ENCODE measurements at places on chromosomes 16 and 17.

DNA sequence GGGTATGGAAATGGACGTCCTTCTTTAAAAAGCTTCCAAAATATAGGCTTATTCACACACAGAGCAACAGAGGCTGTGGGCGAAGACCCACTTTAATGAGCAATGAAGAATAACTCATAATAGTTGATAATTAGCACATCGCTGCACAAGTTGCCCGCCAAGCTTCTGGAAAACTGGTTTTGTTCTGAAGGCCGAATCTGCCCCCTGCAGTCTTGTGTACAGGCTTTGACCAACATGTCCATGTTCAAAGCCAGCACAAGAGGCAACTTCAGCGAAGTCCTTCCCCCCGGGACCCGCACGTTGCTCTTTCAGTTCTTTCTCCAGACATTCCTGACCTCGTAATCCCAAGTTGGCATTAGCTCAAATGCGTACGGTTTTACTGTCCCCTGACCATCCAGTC lies 73.3 kb downstream of the IRX5 start:
- DNase-seq = no peak

DNA sequence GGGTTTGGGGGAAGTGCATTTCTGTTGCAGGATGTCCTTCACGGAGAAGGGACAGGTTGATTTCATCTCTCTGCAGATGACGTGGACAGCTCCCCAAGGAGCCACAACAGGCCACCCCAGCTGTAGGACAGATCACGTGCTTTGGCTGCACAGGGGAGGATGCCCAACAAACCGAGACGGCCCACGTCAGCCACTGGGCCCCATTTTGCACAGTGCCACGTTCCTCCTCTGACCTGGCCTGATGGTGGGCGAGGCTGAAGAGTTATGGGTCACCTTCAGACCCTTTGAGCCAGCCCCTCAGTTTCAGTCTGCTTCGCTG lies 9.0 kb upstream of the RHBDL3 start:
- no peak for DNase-seq

GRCh38 chr16:1043881-1044451 lies 28.6 kb upstream of the SSTR5 start:
- DNase-seq = no peak

- peak; percentile 46 for DNase-seq
These were observed 41.5 kb downstream of the KANSL1 start for GRCh38 chr17:46151762-46152161.

DNA sequence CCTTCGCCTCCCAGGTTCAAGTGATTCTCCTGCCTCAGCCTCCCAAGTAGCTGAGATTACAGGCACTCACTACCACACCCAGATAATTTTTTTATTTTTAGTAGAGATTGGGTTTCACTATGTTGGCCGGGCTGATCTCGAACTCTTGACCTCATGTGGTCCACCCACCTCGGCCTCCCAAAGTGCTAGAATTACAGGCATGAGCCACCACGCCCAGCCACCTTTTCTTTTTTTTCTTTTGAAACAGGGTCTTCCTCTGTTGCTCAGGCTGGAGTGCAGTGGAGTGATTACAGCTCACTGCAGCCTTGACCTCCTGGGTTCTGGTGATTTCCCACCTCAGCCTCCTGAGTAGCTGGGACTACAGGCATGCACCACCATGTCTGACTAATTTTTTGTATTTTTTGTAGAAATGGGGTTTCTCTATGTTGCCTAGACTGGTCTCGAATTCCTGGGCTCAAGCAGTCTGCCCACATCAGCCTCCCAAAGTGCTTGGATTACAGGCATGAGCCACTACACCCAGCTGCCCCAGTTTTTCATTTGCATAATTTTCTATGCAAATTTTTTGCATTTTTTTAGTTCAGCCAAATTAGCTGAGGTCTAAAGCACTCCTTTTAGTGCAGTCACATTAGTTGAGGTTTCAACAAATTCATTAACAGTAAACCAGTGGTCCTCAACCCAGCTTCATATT lies 11.3 kb downstream of the WWP2 start:
- no peak for DNase-seq

DNA sequence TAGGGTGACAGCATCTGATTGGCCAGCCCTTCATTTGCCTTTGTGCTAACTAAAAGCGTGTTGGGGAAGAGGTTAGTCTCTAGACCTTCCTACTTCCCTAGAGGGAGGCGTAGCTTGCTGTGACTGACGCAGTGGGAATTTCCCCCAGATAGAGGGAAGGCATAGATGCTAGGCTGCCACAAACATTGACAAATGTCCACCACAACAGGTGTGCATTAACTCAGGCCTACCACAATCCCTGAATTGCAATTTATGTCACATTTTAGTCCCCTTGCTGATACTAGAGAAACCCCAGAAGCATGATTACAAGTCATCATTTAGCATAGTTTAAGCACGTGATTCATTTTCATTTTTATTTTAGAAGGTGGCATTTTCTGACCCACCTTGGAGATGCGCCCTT lies 76.3 kb upstream of the WSB1 start:
- DNase-seq = no peak

- DNase-seq = no peak
These were observed 6.0 kb downstream of the HSDL1 start for GRCh38 chr16:84138824-84139627.

GRCh38 chr17:8151641-8152111 lies 528 bp downstream of the PER1 start:
- no peak for DNase-seq

DNA sequence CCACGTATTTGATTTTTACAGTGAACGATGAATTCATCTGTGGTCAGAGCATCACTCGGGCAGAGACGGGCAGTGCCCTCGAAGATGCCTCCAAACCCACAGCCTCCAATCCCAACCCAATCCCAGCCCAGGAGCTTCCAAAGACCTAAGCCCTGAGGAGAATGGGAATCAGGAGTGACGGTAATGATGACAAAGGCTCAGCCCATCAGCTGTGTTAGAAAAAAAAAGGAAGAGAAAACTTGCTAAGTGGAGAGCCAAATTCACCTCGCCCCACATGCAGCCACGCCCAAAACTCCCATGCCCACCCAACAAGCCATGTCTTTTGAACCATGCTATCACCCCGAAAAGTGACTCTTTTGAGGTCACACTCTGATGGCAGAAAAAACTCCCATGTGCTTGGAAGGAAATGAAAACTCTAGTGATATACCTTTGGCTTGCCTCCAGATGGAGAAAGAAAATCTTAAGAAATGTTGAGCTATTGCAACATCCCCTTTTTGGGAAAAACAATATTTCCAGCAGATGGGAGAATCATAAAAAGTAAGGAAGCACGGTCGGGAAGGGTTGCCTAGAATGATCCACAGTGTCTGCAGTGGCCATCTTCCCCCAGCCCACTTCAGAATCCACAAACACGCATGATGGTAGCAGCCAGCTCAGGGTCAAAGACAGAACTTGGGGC lies 37.7 kb downstream of the XYLT1 start:
- peak; percentile 57 for DNase-seq

GRCh38 chr17:45908460-45908859 lies 14.1 kb downstream of the MAPT start:
- no peak for DNase-seq

Data from fibroblast of skin of left biceps (primary cell).